Lower leg skin (tissue), 4 donors: ENCODE measurements at places on chromosomes 3 and 15.

- DNase-seq = no peak
These were observed 124.9 kb upstream of the TLE3 start for GRCh38 chr15:70222606-70223005.

DNA sequence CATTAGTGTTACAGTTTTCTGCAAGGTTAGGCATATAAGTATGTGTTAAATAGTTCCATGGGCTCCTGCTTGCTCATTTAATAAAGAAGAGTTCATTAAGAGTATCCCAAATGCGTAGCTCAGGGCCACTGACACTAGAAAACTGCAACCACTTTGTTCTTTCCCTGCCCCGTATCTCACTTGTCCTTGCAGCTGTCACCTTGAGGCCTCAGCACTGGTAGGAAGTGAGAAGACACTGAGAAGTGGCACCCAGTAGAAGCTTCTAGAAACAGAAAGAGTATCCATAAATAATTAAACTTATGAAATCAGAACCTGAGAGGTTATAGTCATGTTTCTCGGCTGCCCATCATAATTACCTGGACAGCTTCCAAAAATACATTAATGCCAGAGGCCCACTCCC, 266.0 kb downstream of the KCNMB2 start:
- no peak for DNase-seq

GRCh38 chr3:119627461-119627860, 29.8 kb downstream of the PLA1A start:
- DNase-seq = peak; percentile 42

DNA sequence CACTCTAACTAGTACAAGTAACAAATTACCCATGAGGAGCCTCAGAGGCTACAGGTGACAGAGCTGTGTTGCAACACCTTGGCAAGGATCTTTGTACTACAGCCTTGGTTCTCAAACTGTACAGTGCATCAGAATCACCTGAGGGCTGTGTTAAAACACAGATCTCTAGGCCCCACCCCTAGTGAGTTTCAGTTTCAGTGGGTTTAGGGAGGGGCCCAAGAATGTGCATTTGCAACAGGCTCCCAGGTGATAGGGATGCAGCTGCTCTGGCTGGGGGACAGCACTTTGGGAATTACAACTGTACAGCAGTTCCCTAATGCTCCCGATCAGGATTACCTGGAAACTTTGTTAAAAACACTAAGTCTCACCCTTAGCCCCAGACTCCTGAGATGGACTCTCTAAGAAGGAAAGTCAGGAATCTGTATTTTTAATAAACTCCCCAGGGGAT, 66.1 kb upstream of the NR2F2 start:
- DNase-seq = no peak

DNA sequence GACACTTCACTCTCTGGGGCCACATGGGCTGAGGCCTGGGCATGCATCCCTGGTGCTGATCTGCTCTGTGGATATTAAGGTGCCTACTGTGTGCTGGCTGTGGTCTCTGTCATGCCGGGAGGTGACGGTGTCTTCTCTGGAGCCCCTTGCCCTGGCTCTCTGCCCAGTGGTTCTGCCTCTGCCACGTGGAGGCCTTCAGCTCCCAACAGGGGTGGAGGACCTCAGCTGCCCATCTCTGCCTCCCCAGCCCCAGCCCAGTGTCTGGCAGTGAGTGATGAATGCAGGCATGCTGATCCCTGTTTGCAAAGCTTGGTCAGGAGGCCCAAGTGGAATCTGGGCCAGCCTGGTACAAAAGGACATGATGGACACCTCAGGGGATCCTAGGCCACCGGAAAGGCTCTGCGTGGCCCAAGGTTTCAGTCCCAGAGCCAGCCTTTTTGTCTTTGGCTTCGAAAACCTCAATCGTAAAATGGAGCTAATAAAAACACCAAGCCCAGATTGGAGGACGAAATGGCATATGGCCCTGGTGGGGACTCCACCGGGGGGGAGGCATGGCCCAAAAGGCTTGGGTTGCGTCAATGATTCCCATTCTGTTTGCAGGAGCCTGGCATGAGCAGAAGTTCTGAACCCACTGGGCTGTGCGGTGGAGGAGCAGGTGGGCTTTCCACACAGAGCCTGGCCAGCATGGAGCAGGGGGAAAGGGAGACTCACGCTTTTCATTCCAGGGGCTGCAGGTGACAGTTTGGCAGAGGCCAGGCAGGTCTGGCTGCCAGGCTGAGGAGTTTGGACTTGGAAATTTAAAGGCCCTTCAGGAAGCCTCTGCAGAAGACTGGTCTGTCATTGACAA, 54.7 kb upstream of the KLF13 start:
- no peak for DNase-seq

DNA sequence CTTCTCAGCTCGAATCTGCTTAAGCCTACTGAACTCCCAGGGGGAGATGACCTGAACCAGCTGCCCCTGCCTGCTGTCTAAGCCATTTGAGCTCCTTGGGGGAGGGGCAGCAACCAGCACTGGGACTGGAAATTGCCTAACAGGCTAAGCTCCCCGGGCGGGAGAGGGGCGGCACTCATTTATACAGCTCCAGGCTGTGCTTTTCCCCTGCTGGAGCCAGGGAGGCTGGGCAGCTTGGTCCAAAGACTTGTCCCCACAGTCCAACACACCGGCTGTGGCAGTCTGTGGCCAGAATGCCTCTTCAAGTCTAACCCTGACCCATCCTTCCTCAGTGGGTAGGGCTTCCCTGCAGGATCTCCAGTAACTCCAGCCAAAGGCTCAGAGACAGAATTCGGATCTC, 1241.5 kb downstream of the ROBO2 start:
- DNase-seq = no peak

- no peak for DNase-seq
These were observed 275.9 kb downstream of the ZIC4 start for GRCh38 chr3:147130461-147130860.

DNA sequence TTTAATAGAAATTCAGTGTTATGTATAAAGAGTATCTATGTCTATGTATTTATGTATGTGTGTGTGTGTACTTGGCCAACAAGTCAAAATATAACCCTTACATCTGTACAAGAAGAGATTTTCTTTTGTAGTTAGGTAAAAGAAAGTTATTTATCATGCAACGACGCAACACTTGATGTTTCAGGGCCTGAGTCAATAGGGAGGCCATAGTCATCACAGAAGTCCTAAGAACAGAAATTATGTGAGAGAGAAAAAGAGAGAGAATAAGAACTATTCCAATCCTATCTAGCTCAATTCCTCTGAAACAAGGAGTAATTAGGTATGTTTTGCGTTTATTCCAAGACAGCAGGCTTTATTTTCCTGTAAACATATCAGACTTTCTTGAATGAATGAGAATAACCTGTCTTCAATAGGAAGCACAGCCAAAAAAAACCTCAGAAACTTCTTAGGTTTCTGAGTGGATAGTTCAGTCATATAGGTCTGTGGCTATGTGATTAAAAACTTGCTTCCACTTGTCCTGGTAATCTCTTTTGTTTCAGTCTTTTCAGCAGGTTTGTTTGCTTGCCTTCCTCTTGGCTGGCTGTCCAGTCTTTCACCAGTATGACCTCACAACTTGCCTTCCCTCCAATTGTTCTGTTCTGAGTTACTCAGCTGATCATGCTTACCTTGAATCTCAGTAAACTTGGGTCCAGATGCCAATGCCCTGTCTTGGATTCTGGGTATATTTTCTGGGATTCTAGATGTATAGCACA, 382.4 kb upstream of the GBE1 start:
- DNase-seq = no peak

- no peak for DNase-seq
These were observed 141.7 kb downstream of the FBLN2 start for GRCh38 chr3:13690636-13691035.

GRCh38 chr3:197327701-197328100, 29.3 kb upstream of the DLG1 start:
- DNase-seq = peak; percentile 56

- no peak for DNase-seq
These were observed 15.1 kb downstream of the FBXL22 start for GRCh38 chr15:63612300-63612699.

GRCh38 chr15:88476635-88477060, 9.1 kb downstream of the MRPS11 start:
- no peak for DNase-seq

GRCh38 chr3:102449341-102449740, 14.5 kb downstream of the ZPLD1 start:
- no peak for DNase-seq

DNA sequence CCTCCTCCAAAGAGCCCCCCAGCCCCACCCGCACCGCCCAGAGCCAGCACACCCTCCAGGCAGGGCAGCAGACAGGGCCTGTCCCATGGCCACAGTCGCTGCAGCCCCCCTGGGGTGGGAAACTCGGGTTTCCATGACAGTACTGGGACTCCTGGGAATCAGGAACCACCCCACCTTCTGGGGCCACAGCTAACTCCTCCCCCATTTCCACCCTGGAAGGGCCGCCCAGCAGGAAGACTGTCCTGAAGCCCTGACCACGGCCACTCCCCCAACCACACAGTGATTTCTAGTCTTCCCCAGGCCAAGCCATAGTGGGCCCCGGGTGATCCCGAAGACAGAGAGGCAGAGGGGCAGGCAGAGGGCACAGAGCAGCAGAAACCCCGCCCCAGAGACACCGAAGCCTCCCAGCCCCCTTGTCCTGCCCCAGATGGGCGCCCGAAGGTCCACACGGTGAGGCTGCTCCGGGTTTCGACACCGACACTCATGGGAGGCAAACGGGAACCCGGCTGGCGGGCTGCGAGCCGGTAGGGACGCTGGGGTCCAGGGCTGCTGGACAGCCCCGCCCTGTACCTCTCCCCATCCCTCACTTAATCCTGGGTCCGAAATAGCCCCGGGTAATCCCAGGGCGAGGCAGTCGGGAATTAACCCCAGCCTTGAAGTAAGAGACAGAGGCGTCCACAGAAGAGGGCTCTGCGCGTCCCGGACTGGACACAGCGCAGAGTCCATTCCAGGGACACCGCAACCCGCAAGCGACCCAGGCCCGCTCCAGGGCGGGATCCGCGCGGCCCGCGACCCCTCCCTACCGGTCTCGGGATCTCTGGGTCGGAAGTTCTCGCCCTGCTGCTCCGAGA, 138.4 kb downstream of the NUP210 start:
- DNase-seq = no peak
